ENCODE measurements at places on chromosomes 4 and X.

DNA sequence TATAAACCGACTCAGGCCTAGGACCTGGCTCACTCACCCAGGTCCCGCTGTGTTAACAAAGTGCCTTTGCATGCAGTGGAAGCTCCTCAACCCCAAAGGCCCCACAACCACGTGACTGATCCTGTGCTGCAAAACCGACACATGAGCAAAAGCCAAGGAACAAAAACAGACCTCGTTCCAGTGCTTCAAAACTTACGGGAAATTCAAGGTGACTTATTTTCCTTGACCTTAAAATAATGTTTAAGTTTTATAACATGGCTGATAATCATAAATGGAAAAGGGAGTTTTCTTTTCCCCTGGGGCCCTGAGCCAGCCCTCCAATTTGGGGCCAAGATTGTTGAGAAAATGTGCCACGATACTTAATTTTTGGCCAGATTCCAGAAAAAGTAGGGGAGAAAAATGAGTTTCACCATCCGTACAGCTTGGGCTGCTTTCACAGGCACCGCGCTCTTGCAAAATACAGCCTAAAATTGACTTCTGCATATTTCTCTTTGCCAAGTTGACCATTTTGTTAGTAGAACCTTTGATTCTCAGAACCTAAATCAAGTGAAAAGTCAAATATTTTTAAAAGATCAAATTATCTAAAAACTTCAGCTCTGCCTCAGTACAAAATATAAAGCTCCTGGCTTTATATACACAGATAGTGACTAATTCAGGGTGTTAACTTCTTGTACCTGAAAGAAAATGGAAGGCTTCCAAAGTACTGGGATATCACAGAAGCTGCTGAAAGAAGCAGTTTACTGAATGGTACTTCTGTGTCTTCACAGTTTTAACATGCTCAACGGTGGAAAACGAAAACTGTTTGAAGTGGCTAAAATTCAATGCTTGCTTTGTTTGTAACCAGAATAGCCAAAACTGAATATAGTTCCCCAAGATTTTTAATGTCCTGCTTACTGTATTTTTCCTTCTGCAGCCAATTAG, 93.8 kb downstream of the APBB2 start:
- no peak for DNase-seq

DNA sequence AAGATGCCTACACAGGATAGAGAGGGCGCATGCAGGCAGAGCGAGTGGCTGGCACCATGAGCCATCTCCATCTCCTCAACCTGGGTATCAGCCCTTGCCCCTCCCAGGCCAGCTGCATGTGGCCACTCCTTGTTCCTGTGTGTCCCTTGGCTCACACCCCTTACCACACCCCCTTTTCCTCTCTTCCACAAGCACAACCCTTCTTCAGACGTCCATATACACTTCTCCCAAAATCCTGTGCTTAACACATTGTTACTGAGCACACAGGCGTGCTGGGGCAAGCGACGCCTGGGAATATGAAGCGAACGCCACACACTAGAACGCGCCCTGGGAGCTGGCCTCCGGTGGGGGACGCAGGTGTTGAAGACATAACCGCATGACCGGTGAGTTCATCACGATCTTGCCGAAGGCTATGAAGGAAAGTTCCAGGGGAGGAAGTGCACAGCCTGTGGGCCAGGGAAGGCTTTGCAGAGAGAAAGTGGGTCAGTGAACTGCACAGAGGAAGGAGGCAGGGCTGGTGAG, 19.1 kb upstream of the KIAA0232 start:
- DNase-seq = no peak

- no peak for DNase-seq
These were observed 188.1 kb downstream of the QDPR start for GRCh38 chr4:17323554-17324385.

- DNase-seq = no peak
These were observed 1454.1 kb downstream of the PCDH19 start for GRCh38 chrX:98956014-98956413.

DNA sequence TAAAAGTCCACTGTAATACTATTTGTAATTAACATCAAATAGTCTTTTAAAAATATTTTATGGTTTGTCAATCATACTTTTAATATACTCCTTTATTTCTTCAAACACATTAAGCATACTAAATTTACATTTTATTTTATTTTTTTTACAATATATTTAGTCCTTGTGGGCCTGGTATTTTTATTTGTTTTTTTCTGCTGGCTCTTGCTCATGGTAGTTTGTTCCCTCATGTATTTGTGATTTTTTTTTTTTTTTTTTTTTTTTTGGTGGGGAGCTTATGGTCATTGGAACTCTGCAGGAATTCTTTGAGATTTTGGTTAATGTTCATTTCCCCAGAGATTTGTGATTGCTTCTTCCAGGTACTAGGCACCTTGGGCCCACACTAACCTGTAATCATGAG, 185.5 kb downstream of the PDGFRA start:
- DNase-seq = no peak

GRCh38 chrX:46686003-46686645, 72.8 kb downstream of the SLC9A7 start:
- DNase-seq = no peak

GRCh38 chr4:87053802-87054767, 119.3 kb downstream of the AFF1 start:
- DNase-seq = no peak

GRCh38 chr4:69984030-69984443, 11.7 kb upstream of the STATH start:
- peak; percentile 21 for DNase-seq

DNA sequence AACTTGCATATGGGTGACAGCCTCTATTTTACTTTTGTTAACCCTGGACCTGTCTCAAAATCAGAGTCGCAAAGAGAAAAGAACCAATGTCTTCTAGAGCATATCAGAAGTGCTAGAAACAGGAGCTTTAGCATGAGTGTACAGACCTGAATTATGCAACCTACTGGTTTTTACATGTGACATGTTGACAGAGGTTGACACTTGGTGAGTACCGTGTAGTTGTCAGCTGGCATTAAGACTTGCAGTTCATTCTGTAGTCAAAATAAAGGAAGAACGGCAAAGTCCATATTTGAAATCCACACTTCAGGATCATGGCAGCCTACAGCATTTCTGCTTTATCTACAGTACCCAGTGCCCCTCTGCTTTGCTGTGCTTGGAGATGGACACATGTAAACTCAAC, 291.9 kb upstream of the TENM3 start:
- DNase-seq = no peak

GRCh38 chr4:20403290-20403689, 151.6 kb downstream of the SLIT2 start:
- DNase-seq = no peak

DNA sequence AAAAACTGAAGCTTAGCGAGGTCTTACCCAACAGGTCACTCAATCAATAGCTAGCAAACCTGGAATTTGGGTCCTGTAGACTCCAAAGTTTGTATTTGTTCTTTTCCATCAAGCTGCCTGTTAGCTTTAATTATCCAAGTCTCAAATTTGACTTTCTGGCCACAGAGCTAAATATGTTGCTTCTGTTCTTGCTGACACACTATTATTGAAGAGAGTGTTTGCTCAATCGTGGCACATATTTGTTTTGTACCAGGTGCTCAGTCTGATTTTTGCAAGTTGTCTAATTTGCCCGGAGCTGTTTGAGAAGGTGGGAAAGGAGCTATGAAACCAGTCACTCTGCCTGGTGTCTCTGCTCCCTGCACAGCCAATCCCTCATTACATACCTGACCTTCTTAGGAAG, 41.7 kb upstream of the FRMD7 start:
- peak; percentile 59 for DNase-seq

DNA sequence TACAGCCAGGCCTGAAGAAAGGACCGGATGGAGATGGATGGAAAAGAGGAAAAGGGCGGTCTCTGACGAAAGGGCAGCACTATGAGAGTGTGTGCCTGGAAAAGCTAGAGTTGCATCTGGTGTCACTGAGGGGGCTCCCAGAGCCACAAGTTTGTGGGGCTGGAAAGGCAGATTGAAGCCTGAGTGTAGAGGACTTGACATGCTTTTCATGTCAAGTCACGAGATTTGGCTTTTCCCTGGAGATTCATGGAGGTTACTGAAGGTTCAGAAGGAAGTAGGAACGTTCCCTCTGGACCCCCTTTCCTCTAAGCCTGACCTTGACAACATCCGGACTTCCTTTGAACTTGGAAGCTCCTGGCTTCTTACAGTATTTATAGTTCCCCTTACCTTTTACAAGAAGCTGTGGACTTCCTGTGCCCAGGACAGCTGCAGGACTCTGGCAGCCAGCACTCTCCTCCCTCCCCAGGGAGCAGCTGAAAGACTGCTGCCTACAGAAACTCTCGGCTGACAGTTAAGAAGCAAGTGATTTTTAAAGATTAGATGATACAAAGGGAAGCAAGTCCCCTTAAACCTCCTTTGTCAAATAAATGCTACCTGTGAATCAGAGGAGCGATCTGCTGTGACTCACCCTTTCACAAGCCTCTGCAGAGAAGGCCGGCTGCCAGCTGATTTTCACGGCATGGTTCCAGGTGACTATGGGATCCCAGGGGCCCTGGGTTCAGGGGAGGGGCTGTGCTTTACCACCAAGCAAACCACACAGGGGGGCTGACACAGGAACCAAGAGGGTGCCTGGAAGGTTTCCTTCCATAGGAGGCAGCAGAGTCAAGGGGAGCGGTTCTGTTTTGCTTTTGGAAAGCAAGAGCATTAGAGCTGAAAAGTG, 72.9 kb upstream of the STIM2 start:
- DNase-seq = no peak

- DNase-seq = peak; percentile 10
These were observed 334.9 kb upstream of the ADGRL3 start for GRCh38 chr4:60865273-60865672.

- no peak for DNase-seq
These were observed 176.4 kb downstream of the SNCA start for GRCh38 chr4:89660444-89661172.

DNA sequence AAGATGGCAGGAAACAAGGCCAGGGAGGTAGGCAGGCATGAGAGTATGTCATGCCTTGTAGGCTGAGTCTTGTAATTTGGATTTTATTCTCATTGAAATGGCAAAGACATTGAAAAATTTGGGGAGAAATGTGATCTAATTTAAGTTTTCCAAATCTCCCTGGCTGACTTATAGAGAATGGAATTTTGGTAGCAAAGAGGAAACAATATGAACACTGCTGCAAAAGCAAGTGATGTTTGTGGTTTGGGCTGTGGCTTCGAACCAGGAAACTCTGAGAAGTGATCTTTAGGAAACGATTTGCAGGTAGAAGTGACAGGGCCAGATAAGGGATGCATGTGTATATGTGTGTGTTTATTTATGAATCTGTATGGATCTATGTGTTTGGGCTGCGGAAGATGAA, 35.6 kb downstream of the ARSJ start:
- no peak for DNase-seq

- no peak for DNase-seq
These were observed 214.1 kb upstream of the GEMIN8 start for GRCh38 chrX:14243823-14244222.

GRCh38 chrX:114611018-114611619, 27.2 kb downstream of the HTR2C start:
- DNase-seq = peak; percentile 34

DNA sequence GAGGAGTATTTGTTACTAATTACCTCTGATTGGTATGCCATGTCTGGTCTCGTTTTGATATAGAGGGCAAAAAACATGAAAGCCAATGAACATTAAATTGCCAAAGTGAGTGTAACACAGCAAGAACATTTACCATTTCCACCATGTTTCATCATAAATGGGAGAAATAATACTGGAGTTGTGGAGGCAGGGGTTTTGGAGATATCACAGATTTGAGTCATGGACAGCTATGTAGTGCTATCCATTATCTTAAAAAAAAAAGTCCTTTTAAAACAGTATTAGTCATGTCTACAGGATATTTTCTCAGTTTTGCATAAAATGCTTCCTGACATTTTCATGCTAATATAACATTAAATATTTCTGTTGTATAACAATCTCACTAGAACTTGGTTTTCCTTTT, 301.2 kb downstream of the IL1RAPL1 start:
- no peak for DNase-seq

- DNase-seq = no peak
These were observed 46.6 kb downstream of the IL13RA2 start for GRCh38 chrX:114970806-114971205.

DNA sequence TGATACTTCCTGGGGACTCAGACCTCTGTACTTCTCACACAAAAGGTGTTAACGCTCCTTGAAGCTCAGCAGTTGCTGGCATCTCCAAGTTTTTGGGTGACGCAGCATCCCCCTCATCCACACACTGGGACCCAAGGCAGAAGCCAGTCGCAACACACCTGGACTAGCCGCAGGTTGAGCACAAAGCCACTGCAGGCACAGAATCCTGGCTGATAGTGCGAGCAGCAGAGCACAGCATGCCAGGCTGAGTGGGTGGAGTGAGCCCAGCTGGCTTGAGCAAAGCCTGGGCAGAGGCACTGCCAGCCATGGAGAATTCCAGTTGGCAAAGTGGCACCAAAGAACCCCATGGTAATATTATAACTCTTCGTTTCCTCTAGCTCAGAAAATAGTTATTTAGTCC, 873.2 kb upstream of the NDST4 start:
- no peak for DNase-seq

- peak; percentile 89 for DNase-seq
These were observed 45.4 kb downstream of the CXorf58 start for GRCh38 chrX:23952984-23953907.

DNA sequence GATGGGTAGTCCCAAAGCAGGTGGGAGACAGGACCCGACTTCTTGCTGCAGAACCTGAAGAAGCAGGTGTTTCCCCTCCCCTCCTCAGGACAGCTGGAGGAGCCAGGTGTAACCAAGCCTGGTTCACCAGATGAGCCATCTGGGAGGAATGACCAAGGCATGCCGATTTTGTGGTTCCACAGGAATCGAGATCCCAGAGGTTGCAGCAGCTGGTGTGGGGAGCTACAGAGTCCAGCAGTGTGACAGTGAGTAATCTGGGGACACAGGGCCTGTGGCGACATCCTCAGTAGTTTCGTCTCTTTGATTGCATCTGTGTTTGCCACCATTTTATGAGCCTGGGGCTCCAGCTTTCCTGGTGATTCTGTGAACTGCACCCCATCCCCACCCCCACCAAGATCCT, 2.6 kb upstream of the NDP start:
- DNase-seq = no peak

GRCh38 chr4:132396636-132397035, 752.5 kb upstream of the PCDH10 start:
- no peak for DNase-seq

DNA sequence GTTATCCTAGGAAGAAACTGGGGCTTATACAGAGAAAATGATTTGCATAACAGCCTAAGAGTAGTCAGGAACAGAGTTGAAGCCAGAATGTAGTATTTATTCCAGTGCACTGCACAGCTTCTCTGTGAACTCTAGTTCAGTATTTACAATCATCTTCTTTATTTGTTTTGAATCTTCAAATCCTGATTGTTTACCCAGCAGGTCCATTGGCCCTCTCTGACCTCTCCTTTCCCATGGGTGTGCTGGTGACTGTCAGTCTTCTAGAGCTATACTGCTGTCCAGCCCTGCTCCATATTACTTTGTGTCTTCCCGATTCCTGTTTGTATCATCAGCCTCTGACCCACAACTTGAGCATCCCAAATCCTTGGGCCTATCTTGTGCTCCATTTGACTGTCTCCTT, 301.9 kb upstream of the HS3ST1 start:
- DNase-seq = no peak

DNA sequence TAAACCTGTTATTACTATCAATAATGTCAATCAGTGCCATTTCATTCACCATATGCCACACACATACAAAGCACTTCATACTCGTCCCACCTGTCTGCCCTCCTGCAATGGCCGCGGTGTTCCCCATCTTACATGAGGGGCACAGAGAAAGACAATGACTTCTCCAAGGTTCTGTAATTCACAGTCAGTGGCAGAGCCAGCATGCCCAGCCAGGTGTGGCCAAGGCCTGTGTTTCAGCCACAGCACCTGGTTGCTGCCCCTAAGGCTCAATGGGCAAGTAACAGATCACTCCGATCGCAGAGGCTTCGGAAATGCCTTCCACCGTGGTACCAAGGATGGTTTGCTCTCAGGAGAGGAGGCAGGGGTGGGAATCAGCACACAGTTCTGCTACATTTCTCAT, 10.9 kb downstream of the AFAP1 start:
- no peak for DNase-seq

Measured in NCI-H1417 (cell line).